Cerebellar cortex (tissue), 1 donor: ENCODE measurements at places on chromosomes 7 and 10.
A peak's percentile ranks its signal among the peaks of the same experiment; 100 is the strongest.

- no peak for DNase-seq
Observed at GRCh38 chr7:25545124-25546008, 317.1 kb upstream of the NPVF start.

GRCh38 chr10:62021128-62021665 is 119.7 kb downstream of the ARID5B start:
- no peak for DNase-seq

- DNase-seq: peak; percentile 11
Observed at GRCh38 chr10:118332948-118333710, 9.0 kb downstream of the FAM204A start.

DNA sequence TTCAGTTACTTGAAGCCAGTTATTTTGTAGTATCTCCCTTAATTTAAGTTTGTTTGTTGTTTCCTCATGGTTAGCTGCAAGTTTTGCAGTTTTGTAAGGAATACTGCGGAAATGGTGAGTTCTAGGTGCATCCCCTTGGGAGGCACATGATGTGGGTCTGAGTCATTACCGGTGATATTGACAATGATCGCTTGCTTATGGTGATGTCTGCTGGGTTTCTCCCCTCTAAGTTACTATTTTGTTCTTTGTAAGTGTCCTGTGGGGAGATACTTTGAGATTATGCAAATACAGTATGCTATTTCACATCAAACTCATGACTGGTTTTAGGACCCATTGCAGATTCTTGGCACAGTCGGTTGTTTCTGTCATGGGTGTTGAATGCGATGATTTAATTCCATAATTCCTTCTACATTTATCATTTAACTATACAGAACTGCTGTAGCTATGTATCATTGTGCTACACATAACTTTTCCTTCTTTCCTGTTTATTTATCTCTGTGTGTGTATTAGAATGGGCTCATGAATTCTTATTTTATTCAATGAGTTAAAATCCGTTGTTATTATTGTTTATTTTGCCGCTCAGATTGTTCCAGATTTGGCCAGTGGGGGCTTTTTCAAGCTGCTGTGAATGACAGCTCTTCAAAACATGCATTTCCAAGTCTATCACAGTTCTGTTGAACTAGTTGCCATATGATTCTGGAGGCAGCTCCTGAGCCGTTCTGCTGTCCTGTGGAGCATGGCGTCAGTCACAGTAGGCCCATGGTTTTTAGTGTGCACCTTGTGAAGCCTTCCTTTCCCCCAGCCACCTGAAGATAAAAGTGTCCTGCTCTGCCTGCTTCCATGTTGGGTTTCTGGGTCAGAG is 18.4 kb downstream of the TSPAN14 start:
- DNase-seq: no peak

GRCh38 chr10:21475393-21475792 is 50.1 kb downstream of the SKIDA1 start:
- DNase-seq: no peak

- no peak for DNase-seq
Observed at GRCh38 chr7:100722480-100723212, 2.4 kb downstream of the EPO start.

GRCh38 chr7:111089822-111090426 is 1.0 kb upstream of the LRRN3 start:
- DNase-seq: peak; percentile 78

DNA sequence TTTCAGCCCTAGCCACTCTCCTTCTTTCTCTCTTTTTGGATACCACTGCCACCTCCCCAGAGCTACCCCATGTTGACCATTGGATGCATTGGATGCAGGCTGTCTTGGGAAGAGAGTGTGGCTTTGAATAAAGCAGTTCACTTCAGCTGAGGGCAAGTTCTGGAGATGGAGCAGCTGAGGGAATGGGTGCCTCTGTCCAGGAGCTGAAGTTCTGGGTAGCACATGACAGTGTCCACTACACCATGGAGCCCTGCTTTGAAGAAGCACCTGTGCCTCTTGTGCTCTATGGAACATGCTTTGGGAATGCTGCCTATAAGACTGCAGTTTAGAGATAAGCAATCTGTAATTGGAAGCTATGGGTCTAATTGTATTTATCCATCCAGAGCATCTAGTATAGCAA is 1028.7 kb downstream of the TYW1 start:
- DNase-seq: no peak

- no peak for DNase-seq
Observed at GRCh38 chr10:59245686-59246085, 69.2 kb downstream of the PHYHIPL start.

DNA sequence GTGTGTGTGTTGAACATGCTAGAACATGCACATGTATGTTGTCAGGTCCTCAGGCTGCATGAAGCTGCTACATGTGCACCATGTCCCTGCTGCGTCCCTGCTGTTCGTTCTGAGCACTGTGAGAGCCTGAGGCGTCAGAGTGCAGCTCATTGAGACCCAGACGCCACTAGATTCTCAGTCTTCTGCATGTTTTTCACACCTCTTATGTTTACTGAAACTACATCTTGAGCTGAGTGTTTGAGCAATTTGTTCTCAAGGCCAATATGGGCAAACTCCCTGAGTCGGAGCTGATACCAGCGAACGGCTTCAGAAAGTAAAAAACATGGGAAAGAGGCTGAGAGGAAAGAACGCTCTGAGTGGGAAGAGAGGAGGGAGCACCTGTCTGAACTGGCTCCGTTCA is 350.4 kb downstream of the PAXIP1 start:
- no peak for DNase-seq

DNA sequence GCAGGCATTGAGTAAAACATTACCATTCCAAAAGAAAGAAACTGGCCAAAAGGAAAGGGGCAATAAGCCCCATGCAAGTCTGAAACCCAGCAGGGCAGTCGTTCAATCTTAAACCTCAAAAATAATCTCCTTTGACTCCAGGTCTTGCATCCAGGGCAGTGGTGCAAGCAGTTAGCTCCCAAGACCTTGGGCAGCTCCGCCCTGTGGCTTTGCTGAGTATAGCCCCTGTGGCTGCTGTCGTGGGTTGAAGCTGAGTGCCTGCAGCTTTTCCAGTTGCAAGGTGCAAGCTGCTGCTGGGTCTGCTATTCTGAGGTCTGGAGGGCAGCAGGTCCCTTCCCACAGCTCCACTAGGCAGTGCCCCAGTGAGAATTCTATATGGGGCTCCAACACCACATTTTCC is 580.1 kb upstream of the AUTS2 start:
- DNase-seq: no peak

- DNase-seq: no peak
Observed at GRCh38 chr7:45203936-45204445, 46.4 kb downstream of the RAMP3 start.
